ENCODE measurements at places on chromosomes 1 and 21.

- no peak for DNase-seq
Measured at GRCh38 chr1:157776971-157777391, at the start of gene FCRL2. TSS of gene FCRL2 (minus strand) at chr1:157777132. CDS start at chr1:157777073, 59 bp downstream.

DNA sequence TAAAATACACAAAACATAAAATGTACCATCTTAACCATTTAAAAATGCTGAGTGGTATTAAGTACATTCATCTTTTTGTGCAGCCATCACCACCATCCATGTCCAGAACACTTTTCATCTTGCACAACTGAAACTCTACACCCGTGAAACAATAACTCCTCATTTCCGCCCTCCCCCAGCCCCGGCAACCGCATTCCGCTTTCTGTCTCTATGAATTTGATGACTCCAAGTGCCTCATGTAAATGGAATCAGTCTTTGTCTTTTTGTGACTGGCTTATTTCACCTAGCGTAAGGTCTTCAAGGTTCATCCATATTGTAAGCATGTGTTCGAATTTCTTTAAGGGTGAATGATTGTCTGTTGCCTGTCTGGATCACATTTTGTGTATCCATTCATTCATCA, 37.2 kb downstream of the SCCPDH start:
- no peak for DNase-seq

GRCh38 chr1:246602194-246602593, 35.9 kb downstream of the CNST start:
- DNase-seq, result peak; percentile 5

- no peak for DNase-seq
Measured at GRCh38 chr21:24428591-24429199, 1178.6 kb downstream of the MRPL39 start.

GRCh38 chr1:208272311-208272710, 28.1 kb upstream of the PLXNA2 start:
- peak; percentile 58 for DNase-seq

DNA sequence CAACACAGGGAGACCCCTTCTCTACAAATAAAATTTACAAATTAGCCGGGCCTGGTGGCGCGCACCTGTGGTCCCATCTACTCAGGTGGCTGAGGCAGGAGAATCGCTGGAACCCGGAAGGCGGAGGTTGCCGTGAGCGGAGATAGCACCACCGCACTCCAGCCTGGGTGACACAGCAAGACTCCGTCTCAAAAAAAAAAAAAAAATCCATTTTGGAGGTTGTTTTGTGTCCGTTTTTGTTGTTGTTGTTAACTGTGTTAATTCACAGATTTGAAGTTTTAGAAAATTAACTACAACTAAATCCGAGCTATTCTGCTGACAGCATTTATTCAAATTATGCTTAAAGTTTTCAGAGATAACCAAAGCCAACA, 618 bp downstream of the CLCC1 start:
- DNase-seq, result peak; percentile 4

GRCh38 chr1:156177919-156178654, 15.8 kb upstream of the SLC25A44 start:
- no peak for DNase-seq

GRCh38 chr1:6822530-6823359, 37.5 kb downstream of the CAMTA1 start:
- DNase-seq, result no peak

DNA sequence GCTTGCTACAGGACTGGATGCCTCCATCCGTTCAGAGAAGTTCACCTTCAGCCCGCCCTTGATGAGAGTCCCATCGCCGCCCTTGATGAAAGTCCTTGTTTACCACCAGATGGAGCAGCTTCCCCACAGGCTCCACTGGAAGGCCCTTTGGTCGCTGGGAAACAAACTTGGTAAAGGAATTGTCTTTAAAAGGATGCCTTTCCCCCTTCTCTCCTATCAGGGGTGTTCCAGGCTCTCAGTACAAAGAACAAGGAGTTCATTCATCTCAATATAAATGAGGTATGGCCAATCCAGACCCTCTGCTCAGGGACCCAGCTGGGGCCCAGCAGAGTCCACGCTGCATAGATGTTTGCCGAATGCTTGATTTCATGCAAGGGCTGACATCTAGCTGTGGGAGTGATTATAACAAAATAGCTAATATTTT, 50.8 kb downstream of the CAPN9 start:
- peak; percentile 38 for DNase-seq

- DNase-seq, result no peak
Measured at GRCh38 chr1:89786628-89787214, 34.1 kb upstream of the LRRC8D start.

DNA sequence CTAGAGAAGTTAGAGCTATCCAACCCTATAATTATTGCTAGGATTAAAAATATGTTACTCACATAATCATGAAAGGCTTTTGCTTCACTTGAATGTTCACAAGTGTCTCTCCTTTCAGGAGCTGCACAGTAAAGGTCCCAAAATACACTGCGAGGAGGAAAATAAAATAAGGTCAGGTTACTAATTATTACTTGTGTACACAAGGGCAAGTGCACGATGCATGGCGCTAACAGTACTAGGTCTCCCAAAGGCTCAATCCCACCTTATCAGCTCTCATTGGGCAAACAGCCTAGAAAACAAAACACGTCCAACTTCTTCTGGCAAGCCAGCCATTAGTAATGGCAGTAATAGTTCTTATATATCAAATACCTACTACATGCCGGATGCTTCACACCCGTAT, 4.4 kb downstream of the SSBP3 start:
- no peak for DNase-seq

DNA sequence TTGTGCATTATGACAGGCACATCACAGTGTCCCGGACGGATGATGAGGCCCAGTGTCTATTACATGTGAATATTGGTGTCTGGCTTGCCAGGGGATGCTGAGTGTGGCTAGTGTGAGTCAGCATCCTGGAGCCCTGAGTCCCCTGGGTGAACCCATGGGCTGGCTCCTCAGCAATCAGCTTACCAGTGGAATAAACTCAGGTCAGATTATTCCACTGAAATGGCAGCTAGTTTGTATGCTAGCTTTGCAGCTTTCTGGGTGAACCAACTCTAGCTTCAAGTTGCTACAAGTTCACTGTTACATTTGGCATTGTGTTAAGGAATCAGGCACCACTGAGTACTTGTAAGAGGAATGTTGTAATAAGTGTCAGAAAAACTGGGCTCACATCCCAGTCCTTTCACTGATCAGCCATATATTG, 23.9 kb upstream of the RPTN start:
- no peak for DNase-seq

DNA sequence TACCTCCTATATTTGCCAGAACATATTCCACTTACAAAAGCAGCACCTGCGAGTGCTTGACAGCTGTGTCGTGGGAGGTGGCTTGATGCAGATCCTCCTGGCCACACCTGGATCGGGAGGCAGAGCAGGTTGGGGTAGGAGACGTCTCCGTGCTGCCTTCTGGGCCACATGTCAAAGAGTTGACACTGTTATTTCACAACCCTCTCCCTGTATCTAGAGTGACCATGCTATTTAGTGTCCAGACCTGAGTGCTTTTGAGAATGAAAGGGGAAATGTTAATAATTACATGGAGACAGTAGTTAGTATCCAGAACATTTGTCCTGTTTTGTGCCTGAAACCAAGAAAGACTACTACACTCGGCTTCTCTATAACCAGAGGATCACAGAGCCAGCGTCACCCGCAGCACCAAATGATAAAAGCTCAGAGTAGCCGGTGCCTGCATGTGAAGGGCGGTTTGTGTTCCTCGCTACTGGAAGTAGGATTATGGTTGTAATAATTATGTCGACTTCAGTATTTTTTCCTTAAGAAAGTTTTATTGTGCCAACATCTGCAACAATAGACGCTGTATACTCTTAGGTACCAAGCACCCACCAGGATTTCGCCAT, 77.1 kb downstream of the GALNT2 start:
- DNase-seq, result peak; percentile 33

DNA sequence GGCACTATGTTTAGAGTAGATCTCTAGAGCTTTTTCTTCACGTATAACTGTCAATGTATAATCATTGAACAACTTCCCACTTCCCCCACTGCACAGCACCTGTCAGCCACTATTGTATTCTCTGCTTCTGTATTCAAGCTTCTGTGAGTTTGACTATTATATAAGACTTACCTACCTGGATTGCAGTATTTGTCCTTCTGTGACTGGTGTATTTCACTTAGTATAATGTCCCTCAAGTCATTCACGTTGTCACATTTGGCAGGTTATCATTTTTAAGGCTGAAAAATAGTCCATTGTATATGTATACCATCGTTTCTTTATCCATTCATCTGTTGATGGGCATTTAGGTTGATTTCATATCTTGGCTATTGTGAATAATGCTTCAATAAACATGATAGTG, 969.5 kb upstream of the B3GALT2 start:
- no peak for DNase-seq
